ENCODE measurements at places on chromosomes 7 and 10. TPM values are rescaled to one million over a fixed set of nuclear protein-coding genes. Genes with fewer than 3 reads are reported as not detected.

DNA sequence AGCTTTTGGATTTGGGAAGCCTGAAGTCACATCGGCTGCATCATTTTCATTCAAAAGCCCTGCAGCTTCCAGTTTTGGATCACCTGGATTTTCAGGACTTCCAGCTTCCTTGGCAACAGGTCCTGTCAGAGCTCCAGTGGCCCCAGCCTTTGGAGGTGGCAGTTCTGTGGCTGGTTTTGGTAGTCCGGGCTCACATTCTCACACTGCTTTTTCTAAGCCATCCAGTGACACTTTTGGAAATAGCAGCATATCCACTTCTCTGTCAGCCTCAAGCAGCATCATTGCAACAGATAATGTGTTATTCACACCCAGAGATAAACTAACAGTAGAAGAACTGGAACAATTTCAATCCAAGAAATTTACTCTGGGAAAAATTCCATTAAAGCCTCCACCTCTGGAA is 18.5 kb downstream of the NUP42 start:
- no peak overlapping the region for H3K27ac ChIP-seq
- no peaks in the 10 kb centered on the region for H3K27me3 ChIP-seq
- H3K4me3 ChIP-seq, result no peak overlapping the region
- no peaks in the 10 kb centered on the region for H3K4me1 ChIP-seq
- no peaks in the 10 kb centered on the region for H3K36me3 ChIP-seq
- DNase-seq, result no peak

The FAM170B gene
- not detected for total RNA-seq

The ANKRD30A gene
- not detected for total RNA-seq

- DNase-seq, result no peak
- no peaks in the 10 kb centered on the region for H3K36me3 ChIP-seq
- H3K27ac ChIP-seq, result no peak overlapping the region
Measured at GRCh38 chr10:78808736-78809367, 259.9 kb upstream of the ZMIZ1 start.

- no peak for DNase-seq
- no peaks in the 10 kb centered on the region for H3K27me3 ChIP-seq
- no peak overlapping the region for H3K4me3 ChIP-seq
- H3K4me1 ChIP-seq, result peaks cover 6% of the 10 kb centered on the region
- no peak overlapping the region for H3K27ac ChIP-seq
Measured at GRCh38 chr7:90723866-90724265, 127.7 kb downstream of the CDK14 start.

DNA sequence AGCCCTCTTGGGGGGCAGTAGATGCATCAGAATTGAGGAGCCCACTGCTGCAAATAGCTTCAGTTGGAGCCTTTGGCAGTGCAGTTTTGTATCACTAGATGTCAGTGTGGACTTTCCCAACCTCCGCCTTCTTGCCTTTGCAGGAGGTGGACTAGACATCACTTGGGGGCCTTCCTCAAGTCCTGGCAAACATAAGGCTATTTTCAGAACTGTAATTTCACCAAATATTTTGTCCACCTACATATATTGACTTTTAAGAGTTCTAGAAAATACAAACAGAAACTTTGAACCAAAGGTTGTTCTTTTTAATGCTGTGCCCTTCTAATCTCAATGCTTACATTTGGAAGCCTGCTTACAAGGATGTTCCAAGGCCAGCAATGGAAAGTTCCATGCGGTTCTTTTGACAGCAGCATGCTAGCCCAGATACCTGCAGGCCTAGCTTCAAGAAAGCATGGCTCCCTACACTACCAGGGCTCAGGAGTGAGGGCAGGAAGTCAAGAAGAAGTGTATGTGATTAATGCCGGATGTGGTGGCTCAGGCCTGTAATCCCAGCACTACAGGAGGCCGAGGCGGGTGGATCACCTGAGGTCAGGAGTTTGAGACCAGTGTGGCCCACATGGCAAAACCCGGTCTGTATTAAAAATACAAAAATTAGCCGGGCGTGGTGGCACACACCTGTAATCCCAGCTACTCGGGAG is 8.0 kb upstream of the ZNRF2 start:
- DNase-seq, result no peak
- H3K27me3 ChIP-seq, result no peaks in the 10 kb centered on the region
- no peak overlapping the region for H3K27ac ChIP-seq
- H3K4me1 ChIP-seq, result peaks cover 4% of the 10 kb centered on the region
- H3K36me3 ChIP-seq, result no peaks in the 10 kb centered on the region
- H3K4me3 ChIP-seq, result no peak overlapping the region

Measured in colonic mucosa (tissue), 4 donors.